ENCODE measurements at places on chromosomes 7 and 10.

DNA sequence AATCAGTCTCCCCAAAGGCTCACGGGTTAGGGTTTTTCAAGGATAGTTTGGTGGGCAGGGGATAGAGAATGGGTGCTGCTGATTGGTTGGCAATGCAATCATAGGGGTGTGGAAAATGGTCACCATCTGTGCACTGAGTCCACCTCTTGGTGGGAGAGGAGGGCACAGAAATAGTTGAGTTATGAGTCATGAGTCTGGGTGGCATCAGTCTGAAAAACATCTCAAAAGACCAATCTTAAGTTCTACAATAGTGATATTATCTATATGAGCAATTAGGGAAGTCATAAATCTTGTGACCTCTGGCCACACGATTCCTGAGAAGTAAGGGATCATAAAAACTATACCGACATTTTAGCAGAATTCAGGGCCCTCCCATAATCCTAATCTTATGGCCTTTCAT, 62.7 kb downstream of the LGI1 start:
- no peak for DNase-seq

GRCh38 chr10:132364594-132364970, 32.4 kb upstream of the PWWP2B start:
- DNase-seq, result no peak

DNA sequence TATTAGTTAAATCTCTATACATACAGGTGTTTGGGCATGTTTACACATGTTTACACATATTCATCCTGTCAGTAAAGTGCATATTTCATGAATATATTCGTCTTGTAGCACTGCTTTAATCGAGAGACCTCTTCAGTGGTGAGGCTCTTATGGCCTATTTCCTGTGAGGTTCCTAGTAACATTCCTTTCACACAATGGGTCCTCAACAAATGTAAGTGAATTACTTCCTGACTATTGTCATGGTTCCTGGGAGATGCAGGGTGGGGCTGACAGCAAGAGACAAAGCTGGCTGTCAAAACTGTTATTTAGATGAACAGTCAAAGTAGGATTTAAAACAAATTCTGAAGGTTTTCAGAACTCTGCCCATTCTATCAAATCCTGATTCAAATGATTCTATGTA, 12.4 kb upstream of the SEMA3A start:
- no peak for DNase-seq

DNA sequence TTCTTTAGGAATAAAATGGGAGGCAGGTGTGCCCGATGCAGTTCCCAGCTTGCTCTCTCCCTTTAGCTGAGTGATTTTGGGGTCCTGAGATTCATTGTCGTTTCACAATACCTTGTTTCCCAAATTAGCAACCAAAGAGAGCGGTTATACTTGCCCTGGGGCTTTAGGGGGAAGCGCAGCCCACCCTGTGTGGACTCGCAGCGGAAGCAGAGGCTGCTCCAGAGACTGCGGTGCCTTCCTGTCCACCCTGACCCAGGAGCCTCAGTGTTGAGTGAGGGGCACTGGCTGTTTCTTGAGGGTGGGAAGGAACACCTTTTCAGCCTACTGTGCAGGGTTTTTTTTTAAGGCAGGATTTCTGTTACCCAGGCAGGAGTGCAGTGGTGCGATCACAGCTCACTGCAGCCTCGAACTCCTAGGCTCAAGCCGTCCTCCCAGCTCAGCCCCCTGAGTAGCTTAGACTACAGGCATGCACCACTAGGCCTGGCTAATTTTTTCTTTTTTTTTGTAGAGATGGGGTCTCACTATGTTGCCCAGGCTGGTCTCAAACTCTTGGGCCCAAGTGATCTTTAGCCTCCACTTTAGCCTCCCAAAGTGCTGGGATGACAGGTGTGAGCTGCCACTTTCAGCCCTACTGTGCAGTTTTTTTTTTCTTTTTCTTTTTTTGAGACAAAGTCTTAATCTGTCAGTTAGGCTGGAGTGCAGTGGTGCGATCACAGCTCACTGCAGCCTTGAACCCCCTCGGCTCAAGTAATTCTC, 67.0 kb downstream of the DNAJB6 start:
- no peak for DNase-seq

GRCh38 chr10:86023931-86024280, 342.7 kb downstream of the GRID1 start:
- DNase-seq, result no peak
